BJ (cell line): ENCODE measurements at places on chromosomes 6 and 20. TPM values are rescaled to one million over a fixed set of nuclear protein-coding genes. Genes with fewer than 3 reads are reported as not detected.

DNA sequence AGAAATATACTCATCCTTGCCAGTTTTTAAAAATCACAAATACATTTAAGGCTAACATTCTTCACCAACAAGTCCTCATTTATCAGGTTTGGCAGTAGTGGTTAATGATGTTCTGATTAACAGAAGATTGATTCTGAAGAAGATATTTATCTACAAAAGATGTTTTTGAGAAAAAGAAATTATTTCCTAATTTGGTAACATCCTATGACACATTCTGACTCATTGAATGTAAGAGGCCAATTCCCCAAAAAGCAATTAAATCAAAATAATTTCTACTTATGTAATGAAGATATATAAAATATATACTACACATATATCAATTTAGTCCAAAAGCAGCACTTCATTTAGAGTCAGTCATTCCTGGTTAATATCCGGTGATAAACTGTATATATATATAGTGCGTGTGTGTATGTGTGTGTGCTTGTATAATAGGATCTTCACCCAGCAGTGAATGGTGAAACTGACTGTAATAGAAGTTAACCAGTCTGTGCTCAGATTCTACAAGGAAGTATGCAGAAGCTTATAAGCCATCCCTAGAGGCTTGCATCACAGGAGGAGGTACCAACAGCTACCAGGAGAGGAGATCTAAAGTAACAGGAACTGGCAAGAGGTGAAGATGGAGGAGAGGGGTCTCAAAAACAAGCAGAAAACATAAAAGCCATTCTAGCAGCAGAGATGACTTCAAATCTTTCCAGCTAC lies 82.9 kb upstream of the MARCKS start:
- no peak for DNase-seq

- no peak for DNase-seq
Measured at GRCh38 chr6:119727504-119728219, 378.1 kb upstream of the MAN1A1 start.

DNA sequence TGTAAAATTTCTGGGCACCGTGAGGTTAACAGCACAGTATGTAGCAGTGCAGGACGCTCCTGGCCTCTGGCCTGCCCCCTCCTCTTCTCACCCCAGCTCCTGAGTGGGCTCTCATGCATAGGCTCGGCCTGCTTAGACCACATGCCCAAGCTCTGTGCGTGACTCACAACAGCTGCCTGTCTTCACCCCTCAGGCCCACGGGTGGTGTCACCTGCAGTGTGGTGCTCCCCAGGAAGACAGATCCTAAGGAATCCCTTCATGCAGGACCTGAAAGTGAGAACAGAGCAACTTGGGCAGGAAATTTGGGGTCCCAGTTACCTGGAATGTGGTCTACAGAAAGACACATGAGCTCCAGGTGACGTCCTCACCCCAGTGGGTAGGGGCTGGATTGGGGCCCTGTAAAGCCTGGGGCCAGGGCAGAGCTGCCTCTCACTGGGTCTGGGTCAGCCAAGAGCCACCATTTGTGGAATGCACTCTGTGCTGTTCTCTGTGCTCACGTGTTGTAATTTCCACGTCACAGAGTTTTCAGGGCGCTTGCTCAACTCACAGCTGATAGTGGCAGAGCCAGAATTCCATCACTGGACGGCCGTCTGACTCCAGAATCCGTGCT lies 37.0 kb upstream of the PXDC1 start:
- no peak for DNase-seq

DNA sequence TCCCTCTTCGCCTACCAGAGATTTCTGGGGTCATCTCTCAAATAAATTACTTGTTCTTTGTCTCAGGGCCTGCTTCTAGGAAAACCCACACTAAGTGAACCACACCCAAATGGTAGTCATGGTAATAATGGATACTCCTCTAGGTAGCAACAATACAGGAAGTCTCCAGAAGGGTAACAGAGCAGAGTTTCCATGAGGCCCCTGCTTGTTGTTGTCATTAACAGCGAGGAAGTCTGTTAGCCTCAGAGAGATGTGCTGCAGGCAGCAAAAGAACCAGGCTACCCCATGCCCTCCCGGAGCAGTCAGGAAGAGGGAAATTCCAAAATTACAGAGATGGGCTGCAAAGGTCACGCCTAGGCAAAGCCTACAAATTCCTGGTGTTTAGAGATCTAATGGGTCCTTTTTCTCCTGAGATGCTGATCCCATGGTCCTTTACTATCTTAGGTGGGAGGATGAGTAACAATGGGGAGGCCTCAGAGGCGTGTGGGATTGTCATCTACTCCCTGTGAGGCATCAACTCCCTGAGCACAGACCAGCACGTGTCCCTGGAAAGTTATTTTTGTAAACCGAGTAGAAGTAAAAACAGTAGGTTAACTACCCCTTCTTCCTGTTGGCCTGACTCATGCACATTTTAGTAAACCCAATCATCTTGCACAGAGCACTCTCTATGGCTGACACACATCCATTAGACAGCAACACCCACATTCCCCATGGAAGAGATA lies 10.1 kb downstream of the ISM1 start:
- peak; percentile 45 for DNase-seq

GRCh38 chr6:71444222-71444621 lies 155.6 kb downstream of the OGFRL1 start:
- no peak for DNase-seq

DNA sequence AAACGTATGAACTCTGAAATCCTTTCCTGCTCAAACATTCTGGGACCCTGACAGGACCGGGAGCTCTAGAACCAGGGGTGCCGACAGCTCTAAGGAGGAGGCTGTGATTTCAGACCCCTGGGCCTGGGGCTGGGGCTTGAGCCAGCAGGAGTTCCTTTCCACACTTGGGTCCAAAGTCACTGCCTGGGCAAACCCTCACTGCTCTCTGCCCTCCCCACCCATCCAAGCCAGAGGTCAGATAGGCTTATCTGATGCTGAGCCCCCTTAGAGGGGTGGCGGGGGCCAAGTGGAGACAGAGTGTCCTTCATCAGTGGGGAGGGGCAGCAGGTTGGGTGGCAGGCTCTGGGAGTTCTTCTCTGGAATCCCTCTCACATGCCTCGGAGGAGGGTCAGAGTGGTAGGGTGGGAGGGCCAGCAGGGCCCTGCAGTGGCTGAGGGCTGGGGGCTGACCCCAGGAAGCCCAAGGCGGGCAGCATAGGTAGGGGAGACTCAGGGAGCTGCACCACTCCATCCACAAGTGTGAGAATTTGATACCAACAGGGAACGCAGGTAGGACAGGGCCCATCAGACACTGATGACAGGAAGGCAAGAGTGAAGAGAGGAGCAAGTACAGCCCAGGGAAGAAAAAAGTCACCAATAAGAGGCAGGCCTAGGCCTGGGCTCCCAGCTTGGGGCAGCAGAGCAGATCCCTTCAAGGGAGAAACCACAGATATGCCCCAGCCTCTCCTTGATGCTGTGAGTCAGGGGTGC lies 121.0 kb downstream of the MRPL14 start:
- DNase-seq, result no peak

GRCh38 chr6:128259029-128259724 lies 261.2 kb downstream of the PTPRK start:
- no peak for DNase-seq

DNA sequence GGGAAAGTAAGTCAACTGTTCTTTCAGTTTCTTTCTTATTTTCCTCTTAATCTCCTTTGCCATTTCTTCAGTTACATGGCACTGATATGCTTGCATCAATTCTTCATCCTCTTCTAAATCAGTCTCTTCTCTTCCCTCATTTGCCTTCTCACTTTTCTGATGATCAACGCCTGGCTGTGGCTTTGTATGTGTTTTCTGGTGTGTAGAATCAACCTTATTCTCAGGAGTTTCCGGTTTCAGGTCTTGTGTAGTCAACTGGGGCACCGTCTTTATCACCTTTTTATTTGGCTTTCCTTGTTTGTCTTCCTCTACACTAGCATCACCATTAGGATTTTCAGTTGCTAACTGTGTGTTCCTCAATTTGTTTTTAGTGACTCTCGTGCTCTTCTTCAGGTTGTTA lies 31.6 kb downstream of the AHI1 start:
- DNase-seq, result no peak

GRCh38 chr6:100179576-100179975 lies 185.6 kb upstream of the MCHR2 start:
- no peak for DNase-seq

GRCh38 chr6:139355172-139355571 lies 19.3 kb downstream of the CITED2 start:
- no peak for DNase-seq

DNA sequence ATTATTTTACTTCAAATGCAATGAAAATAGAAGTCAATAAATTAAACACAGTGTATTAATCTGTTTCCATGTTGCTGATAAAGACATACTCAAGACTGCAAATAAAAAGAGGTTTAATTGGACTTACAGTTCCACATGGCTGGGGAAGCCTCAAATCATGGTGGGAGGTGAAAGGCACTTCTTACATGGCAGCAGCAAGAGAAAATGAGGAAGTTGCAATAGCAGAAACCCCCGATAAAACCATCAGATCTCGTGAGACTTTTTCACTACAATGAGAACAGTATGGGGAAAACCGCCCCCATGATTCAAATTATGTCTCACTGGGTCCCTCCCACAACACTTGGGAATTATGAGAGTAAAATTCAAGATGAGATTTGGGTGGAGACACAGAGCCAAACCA lies 82.2 kb downstream of the GPR63 start:
- DNase-seq, result no peak

GRCh38 chr6:36324191-36324590 lies 12.5 kb downstream of the BNIP5 start:
- DNase-seq, result no peak

- DNase-seq, result no peak
Measured at GRCh38 chr20:13758884-13759283, 25.8 kb downstream of the ESF1 start.

- no peak for DNase-seq
Measured at GRCh38 chr6:150565945-150566344, 33.7 kb upstream of the PLEKHG1 start.

GRCh38 chr20:18632196-18632789 lies 44.4 kb downstream of the DTD1 start:
- DNase-seq, result no peak

DNA sequence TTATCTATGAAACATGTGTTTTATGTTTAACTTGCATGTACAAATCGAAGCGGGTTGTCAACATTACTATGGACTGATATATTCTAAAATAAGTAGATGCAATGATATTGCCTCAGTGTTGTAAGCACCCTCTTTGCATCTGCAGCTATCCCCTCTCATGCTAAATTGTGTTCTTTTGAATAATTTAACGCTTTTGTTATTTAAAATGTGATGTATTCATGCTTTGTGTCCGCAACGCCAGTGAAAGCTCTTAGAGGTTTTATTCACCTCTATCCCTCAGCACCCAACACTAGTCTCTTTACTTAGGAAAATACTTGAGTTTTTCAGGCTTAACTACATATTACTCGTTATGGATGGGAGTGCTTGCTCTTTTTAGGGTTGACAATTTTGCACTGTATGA lies 173.7 kb upstream of the ID4 start:
- no peak for DNase-seq

DNA sequence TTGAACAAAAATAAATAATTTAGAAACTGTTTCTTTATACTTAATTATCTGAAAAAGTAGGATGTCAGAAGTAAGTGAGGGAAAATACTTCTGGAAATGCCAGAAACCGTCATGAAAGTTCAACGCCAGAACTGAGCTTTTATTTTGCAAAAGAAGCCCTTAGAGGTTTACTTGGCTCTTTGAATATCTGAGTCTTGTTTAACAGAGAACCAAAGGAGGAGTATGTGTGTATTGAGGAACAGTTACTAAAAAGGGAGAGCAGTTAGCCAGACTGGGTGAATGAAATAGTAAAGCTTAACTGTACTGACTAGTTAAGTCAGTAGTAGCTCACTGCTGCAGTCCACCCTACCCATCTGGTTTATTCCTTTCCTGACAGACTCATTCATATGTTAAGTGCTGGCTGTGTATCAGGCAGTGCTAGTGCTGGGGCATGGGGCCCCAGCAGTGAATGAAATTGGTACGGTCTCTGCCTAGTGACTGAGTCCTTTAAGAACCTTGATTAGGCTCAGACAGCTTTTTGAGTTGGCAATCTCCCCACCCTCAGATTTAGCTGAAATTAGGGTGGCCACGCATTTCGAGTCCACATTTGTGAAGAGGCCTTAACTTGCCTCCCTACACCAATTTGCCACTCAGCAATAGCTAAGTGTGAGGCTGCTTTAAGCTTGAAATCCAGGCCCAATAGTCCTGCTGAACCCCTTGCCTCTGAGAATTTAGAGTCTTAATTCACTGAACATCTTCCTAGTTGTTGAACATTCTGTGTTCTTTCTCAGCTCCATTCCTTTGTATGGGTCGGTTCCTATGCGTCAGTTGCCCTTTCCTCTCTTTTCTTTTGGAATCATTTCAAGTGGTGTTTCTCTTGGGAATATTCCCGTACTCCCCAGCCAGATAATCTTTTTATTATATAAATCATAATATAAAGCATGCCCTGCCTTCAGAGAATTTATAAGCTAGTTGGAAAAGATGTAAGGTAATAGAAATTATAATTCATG lies 20.2 kb downstream of the MAP3K4 start:
- no peak for DNase-seq

GRCh38 chr6:41100871-41101287 lies 28.1 kb downstream of the NFYA start:
- no peak for DNase-seq

DNA sequence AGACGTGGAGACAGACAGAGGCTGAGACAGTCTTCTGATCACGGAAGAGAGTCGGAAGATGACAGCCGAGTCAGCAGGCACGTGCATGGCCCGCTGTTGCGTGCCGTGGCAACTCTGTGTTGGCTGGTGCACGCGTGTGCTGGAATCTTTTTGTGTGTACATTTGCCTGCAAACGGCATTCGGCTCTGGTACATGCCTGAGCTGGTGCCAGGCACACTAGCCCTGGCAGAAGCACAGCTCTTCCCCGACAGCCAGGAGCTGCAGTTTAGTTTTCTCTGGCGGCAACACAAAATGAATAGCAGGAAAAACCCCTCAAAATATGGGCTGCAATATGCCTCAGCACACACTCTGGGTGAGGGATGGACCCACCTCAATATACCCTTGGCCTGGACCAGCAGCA lies 769 bp upstream of the PDYN start:
- DNase-seq, result no peak

- DNase-seq, result no peak
Measured at GRCh38 chr6:12729467-12729866, 12.9 kb downstream of the PHACTR1 start.

- no peak for DNase-seq
Measured at GRCh38 chr20:46118481-46119020, 437 bp downstream of the CD40 start.

DNA sequence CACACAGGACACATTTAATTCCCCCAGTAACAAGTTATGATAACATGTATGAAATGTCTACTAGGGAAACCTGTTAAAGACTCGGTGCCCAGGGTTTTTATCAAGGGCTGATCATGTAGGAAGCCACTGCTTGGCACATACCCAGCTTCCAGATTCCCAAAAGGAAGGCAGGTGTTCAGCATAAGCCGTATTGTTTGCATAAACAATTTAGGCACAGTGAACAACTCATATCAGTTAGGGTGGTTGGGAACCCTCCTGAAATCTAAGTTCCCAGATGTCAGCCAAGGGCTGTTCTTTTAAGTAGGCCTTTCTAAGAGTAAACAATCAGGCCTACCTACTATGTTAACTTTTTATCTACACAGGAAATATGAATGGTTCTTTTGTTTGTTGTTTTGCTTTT lies 74.1 kb downstream of the ASXL1 start:
- no peak for DNase-seq

The RBCK1 gene
- 86.6 and 130 TPM in 2 replicates for polyA plus RNA-seq

The GATA5 gene
- polyA plus RNA-seq, result not detected in 2 replicates

The KCNK16 gene
- not detected in 2 replicates for polyA plus RNA-seq

The TRDN gene
- not detected in 2 replicates for polyA plus RNA-seq

The GCNT2 gene
- 0.04 and 0.11 TPM in 2 replicates for polyA plus RNA-seq
